Activated T-helper 1 cell treated with anti-CD3 and anti-CD28 coated beads, Interleukin-2, amount 50 U/mL, for 16 hours (primary cell): ENCODE measurements at places on chromosomes 12 and 14.
A peak's percentile ranks its signal among the peaks of the same experiment; 100 is the strongest.

DNA sequence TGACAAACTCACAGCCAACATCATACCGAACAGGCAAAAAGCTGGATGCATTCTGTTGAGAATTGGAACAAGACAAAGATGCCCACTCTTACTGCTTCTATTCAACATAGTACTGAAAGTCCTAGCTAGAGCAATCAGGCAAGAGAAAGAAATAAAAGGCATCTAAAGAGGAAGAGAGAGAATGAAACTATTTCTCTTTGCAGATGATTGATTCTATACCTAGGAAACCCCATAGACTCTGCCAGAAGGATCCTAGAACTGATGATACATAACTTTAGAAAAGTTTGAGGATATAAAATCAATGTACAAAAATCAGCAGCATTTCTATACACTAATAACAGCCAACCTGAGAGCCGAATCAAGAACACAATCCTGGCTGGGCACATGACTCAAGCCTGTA is 6.1 kb upstream of the ANO6 start:
- DNase-seq, result no peak

- DNase-seq, result no peak
Observed at GRCh38 chr14:97544571-97544970, 747.4 kb downstream of the VRK1 start.

GRCh38 chr12:76455582-76456345 is 103.8 kb downstream of the OSBPL8 start:
- DNase-seq, result peak; percentile 13

GRCh38 chr14:64210216-64210615 is 84.0 kb downstream of the ESR2 start:
- DNase-seq, result no peak

- no peak for DNase-seq
Observed at GRCh38 chr14:65808390-65808789, 395.9 kb downstream of the FUT8 start.

- no peak for DNase-seq
Observed at GRCh38 chr12:10690906-10691305, 17.1 kb upstream of the STYK1 start.

DNA sequence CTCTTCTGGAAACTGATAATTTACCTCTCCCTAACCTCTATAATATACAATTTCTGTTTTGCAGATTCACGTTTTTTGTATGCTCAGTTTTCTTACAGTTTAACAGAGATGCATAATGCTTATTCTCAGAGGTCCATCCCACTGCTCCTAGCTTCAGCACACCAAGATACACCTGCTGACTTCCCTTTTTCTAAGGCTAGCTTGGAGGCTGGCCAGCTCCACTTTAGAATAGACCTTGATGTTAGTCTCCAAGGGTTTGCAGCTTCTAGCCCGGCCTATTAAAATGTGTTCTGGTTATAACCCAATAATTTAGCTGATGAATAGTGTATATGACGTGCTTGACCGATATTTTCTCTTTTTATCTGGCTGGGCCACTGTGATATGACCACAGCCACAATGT is 261.2 kb downstream of the EGLN3 start:
- DNase-seq, result no peak

DNA sequence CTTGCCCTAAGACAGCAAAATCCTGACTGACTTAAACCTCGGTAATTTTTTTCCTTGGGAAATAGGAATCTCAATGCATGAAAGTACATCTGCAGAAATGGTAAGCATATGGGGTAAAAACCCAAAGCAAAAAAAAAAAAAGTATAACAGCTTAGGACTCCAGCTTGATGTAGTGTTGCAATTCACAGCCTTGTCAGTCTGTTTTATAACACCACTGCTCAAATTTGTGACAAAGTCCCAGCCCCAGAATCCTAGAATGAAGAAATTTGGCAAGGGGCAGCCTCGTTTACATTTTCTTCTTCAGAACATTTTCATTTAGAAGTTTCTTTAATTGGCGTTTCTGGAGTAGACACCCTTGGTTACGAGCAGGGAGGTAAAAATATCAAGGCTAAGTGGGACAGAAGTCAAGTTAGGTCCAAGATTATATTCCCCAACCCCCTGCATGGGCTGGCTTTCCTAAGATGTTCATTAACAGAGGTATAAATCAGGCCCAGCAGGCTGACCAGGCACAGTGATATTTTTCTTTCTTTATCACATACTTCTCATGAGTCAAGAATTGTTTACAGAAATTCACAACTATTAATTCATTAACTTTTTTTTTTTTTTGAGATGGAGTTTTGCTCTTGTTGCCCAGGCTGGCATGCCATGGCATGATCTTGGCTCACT is 424.0 kb downstream of the RMST start:
- DNase-seq, result no peak

- no peak for DNase-seq
Observed at GRCh38 chr14:50402965-50403364, 6.3 kb upstream of the CDKL1 start.

DNA sequence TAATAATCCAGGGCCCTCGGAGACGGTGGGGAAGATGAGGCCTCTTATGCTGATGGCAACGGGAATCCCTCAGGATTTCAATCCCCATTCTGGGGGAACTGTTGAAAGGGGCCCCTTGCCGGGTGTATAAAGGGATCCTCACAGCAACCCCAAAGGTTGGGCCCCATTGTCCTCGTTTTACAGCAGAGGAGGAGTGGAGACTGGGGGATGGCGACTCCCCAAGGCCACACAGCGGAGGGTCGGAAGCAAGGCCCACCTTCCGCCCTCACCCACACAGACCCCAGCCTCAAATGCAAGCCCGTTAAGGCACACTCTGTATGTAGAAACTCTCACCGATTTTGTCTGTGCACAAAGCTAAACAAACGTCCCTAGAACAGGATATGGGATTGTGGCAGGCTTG is 327.9 kb upstream of the DIO3 start:
- DNase-seq, result no peak

DNA sequence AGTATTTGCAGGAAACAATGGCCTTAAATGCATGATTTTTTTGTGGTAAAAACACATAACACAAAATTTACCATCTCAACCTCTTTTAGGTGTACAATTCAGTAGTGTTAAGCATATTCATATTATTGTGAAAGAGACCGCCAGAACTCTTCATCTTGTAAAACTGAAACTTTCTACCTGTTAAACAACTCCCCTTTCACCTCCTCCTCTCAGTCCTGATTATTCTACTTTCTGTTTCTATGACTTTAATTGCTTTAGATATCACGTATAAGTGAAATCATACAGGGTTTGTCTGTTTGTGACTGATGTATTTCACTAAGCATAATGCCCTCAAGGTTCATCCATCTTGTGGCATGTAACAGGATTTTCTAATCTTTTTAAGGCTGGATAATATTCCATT is 353.4 kb downstream of the ADAMTS20 start:
- no peak for DNase-seq

DNA sequence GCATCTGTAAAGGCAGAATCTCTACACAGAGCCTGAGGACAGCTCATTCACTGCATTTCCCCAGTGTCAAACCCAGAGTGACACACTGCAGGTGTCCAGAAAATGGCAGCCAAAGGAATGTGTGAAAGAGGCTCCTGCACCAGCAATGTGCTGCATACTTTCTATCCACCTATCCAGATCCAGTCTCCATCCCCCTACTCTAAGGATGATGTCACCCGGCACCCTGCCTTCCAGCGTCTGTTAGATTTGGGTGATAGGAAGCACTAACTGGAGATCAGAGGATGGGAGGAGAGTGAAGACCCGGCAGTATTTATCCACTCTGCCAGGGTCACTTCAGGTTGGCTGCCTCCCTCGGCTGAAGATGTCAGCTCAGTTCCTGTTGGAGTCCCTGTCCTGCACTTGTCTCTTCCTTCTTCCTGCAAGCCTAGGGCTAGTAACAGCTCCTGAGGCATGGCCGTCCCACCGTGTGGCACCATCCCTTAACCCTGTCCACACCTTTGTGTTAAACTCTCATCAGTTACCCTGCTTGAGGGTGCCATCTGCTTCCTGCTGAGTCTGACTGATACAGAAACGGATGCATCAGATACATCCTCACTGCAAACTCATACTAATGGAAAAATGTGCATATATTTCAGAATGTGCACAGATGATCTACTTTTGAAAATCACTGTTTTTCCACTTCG is 13.0 kb upstream of the GPR68 start:
- DNase-seq, result no peak

GRCh38 chr12:116551952-116552772 is 7.0 kb upstream of the MAP1LC3B2 start:
- DNase-seq, result no peak

DNA sequence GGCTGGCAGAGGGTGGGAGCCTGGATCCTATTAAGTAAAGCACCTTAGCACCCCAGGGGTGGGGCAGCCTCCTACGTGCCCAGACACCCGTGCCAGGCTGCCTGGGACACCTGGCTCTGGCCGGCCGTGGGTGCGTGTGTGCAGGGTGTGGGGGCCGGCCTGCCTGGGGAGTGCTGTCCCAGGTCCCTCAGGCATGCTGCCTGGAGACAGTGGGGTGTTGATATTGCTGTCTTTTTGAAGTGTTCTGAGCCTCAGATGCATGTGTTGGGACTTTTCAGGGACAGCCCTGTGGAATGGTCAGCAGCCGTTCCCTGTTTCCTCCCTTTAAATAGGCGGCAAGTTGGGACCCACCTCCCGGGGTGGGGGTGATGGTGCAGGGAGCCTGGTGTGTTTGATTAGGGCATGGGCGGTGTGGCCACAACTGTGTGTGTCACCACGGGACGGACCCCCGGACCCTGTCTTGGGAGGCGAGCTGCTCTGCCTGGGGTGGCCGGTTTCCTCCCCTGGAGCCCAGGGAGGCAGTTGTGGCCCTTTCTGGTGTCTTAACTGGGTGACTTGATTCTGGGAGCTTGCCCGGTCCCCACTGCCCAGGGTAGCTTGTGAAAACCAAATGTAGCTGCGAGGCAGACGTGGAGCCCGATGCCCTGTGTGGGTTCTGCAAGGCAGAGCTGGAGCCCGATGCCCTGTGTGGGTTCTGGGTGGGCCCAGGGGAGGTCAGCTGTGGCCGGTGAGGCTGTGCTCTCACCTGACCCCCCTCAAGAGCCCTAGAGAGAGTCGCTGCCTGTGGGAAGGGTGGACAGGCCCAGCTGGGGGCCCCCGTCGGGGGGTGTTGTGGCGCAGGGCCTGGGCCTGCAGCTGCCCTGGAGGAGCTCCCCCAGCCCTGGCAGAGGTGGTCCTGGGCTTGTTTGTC is 8.2 kb downstream of the ULK1 start:
- no peak for DNase-seq

DNA sequence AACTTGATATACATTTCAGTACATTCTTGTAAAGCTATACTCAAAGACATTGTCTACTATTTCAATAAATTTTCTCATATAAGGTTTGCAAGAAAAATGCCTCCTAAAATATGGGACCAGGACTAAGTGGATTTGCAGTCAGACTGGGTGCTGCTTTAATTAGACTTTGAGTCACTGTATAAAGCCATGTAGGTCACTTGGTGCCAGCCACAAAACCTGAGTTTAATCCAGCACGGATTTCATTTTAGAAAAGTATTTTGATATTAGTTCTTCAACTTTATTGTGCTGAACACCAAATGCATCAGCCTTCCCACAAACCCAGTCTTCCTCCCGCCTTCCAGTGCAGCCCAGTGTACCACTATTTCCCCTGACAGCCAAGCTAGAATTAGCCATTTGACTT is 9.9 kb upstream of the NID2 start:
- DNase-seq, result no peak

- DNase-seq, result no peak
Observed at GRCh38 chr12:89642959-89643358, 65.7 kb downstream of the ATP2B1 start.

DNA sequence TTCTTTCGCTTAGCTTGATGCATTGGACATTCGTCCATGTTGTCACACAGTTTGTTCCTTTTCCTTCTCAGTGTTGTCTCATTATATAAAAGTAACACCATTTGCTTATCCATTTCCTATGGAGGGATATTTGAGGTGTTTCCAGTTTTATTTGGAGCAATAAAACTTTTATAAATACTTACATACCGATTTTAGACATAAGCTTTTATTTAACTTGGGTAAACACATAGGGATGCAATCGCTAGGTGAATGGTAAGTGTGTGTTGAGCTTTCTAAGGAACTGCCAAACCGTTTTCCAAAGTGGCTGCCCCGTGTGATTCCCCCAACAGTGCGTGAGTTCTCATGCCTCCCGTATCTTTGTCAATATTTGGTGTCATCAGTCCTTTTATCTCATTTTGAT is 95.2 kb upstream of the DYNC1H1 start:
- DNase-seq, result no peak

DNA sequence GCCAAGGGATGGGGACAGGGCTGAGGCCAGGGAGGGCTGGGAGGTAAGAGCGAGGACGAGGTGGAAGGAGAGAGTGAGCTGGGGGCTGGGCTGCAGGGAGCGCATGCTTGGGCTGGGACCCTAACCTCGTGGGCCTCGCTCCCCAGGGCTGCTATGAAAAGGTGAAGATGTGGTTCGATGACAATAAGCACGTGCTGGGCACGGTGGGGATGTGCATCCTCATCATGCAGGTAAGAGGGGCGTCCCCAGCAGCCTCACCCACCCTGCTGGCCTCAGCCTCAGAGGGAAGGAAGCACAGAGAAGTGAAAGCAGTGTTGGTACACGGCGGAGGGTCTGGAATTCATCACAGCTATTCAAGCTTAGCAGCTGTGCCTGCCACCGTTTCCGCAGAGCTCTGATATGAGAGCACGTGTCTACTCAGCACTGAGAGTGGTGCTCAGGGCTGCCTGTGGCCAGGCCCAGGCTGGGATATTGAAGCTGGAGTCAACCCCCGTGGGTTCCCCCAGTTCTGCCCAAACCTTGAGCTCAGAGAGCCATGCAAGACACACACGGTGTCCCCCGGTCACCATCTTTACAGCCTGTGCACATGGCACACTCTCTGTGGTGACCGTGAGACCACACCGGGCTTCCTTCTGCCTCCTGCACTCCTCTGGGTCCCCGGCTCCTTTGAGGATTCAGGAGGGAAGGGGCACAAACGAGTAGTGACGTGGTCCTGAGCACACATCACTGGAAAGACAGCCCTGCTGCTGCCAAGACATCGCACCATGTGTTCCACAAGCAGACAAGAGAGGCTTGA is 204.6 kb downstream of the TSPAN9 start:
- no peak for DNase-seq

DNA sequence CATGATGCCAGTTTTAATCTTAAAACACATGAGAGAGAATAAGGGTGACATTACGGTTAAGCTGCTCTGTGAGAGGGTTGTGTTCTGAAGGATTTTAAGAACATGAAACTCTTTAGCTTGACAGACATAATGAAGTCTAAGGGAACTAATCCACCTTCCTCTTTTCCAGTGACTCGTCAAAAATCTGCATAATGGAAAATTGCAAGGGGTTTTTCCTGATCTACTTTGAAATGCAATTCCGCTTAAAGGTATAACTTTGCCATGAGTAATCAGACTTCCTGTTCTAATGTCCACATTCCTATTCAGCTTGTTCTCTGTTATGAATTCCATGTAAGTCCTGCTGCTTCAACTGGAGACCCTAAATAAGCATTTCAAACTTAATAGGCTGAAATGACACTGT is at the start of gene ZNF705A:
Gene ZNF705A (plus strand): TSS at position 171 of the 400 bp plus-strand sequence. CDS start 15,611 bp downstream, outside the sequence.
- no peak for DNase-seq

GRCh38 chr14:76729258-76729657 is 32.0 kb upstream of the VASH1 start:
- no peak for DNase-seq

- no peak for DNase-seq
Observed at GRCh38 chr14:77318006-77318553, 2.6 kb downstream of the POMT2 start.
